Immature natural killer cell (primary cell): ENCODE measurements at places on chromosomes 16 and 17. TPM values are rescaled to one million over a fixed set of nuclear protein-coding genes. Genes with fewer than 3 reads are reported as not detected.

DNA sequence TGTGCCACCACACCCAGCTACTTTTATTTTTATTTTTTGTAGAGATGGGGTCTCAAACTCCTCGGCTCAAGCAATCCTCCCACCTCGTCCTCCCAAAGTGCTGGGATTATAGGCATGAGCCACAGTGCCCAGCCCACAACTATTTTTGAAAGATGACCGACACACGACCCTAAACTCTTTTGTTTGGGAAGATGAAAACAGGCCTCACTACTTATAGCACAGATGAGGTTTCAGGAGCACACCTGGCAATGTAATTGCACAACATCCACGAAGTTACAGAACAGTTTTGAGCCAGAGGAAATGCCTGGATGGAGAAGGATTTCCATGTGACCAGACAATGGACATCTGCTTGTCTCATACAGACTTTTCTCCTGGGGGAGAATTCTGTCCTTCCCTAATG is 43.4 kb upstream of the PRSS54 start:
- DNase-seq, result no peak
- H3K36me3 ChIP-seq, result no peaks in the 10 kb centered on the region
- H3K27me3 ChIP-seq, result peaks cover 2% of the 10 kb centered on the region
- no peak overlapping the region for H3K4me3 ChIP-seq

GRCh38 chr17:13265311-13265710 is 247.5 kb upstream of the ELAC2 start:
- no peak overlapping the region for H3K27ac ChIP-seq
- H3K4me1 ChIP-seq, result no peaks in the 10 kb centered on the region
- no peak for DNase-seq
- H3K36me3 ChIP-seq, result no peaks in the 10 kb centered on the region
- H3K4me3 ChIP-seq, result no peak overlapping the region

GRCh38 chr16:88806491-88807111 is 3.0 kb downstream of the CDT1 start:
- DNase-seq, result no peak
- no peak overlapping the region for H3K4me3 ChIP-seq
- no peaks in the 10 kb centered on the region for H3K36me3 ChIP-seq
- H3K27me3 ChIP-seq, result peaks cover 16% of the 10 kb centered on the region
- H3K4me1 ChIP-seq, result peaks cover 26% of the 10 kb centered on the region

- H3K27me3 ChIP-seq, result no peaks in the 10 kb centered on the region
- H3K4me1 ChIP-seq, result peaks cover 10% of the 10 kb centered on the region
- no peak for DNase-seq
- H3K4me3 ChIP-seq, result no peak overlapping the region
- peaks cover 8% of the 10 kb centered on the region for H3K36me3 ChIP-seq
Observed at GRCh38 chr17:64180089-64181073, 50.4 kb upstream of the ERN1 start.

- no peaks in the 10 kb centered on the region for H3K4me1 ChIP-seq
- peaks cover 4% of the 10 kb centered on the region for H3K27me3 ChIP-seq
- no peak for DNase-seq
- no peak overlapping the region for H3K4me3 ChIP-seq
- no peaks in the 10 kb centered on the region for H3K36me3 ChIP-seq
- H3K27ac ChIP-seq, result no peak overlapping the region
Observed at GRCh38 chr16:84897911-84898377, 78.2 kb downstream of the CRISPLD2 start.

- H3K36me3 ChIP-seq, result no peaks in the 10 kb centered on the region
- no peak overlapping the region for H3K4me3 ChIP-seq
- H3K27me3 ChIP-seq, result peaks cover 8% of the 10 kb centered on the region
- H3K27ac ChIP-seq, result no peak overlapping the region
- H3K4me1 ChIP-seq, result no peaks in the 10 kb centered on the region
Observed at GRCh38 chr17:79338604-79339003, 264.0 kb downstream of the ENGASE start.

- peaks cover 8% of the 10 kb centered on the region for H3K36me3 ChIP-seq
- H3K4me1 ChIP-seq, result peaks cover 2% of the 10 kb centered on the region
- DNase-seq, result no peak
- no peak overlapping the region for H3K27ac ChIP-seq
Observed at GRCh38 chr16:22424161-22424937, 49.9 kb upstream of the CDR2 start.

DNA sequence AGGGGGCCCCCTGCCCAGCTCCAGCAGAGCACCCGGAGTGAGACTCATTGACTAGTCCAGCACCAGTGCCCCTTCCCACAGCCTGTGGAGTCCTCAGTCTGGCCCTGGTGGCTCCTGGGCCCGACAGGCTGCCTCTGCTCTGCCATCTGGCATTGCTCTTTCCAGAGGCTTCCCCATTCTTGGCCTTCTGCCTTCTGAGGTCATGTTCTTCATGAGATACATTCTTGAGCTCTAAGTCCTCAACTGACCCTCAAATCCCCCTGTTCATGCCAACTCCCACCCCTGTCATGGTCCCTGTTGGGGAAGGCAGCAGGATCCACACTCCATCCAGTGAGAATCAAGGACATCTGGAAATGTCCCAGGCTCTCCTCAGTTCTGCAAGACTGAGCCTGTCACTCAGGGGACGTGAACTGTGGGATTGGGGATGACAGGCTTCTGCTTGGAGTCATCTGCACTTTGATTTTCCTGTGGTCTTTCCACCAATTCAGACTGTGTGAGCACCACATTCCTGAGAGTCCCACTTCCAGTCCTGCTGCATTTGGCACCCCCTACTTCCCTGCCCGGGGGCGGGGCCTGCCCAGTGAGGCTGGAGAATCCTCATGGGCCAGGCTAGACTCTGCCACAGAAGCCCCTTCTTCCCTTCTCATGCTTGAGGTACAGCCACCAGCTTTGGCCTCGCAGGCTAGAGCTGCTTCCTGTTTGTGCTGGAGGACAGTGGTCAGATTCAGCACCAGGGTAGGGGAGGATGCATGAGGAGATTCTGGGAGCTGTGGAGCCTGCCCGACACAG is 2.7 kb downstream of the TRPV2 start:
- peaks cover 12% of the 10 kb centered on the region for H3K36me3 ChIP-seq
- no peak for DNase-seq
- peaks cover 3% of the 10 kb centered on the region for H3K27me3 ChIP-seq
- H3K4me1 ChIP-seq, result peaks cover 61% of the 10 kb centered on the region
- H3K27ac ChIP-seq, result peak overlapping the region; percentile 89
- peak overlapping the region; percentile 66 for H3K4me3 ChIP-seq

The TLCD3B gene
- polyA plus RNA-seq, result not detected

DNA sequence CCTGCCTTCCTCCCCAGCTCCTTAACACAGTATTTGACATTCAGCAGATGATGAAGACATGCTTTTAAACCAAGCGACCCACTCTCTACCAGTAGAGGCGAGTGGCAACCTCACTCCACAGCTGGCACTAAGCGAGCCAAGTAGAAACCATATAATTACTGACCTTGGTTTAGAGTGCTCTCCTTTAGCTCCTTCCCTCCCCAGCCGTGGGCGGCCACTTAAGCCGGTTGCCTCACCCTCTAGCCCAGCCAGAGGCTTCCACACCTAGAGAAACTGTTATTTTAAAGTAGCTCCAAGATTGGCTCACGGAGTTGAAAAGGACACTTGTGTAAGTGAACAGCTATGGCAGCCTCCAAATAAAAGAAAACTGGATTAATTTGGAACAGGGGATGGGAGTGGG is 109.1 kb upstream of the CRHR1 start:
- no peak overlapping the region for H3K27ac ChIP-seq
- DNase-seq, result no peak
- H3K4me1 ChIP-seq, result no peaks in the 10 kb centered on the region

GRCh38 chr16:22671301-22672076 is 142.5 kb upstream of the HS3ST2 start:
- no peaks in the 10 kb centered on the region for H3K36me3 ChIP-seq
- H3K4me3 ChIP-seq, result no peak overlapping the region
- DNase-seq, result no peak

The CACNA1G gene
- not detected for polyA plus RNA-seq

- no peaks in the 10 kb centered on the region for H3K27me3 ChIP-seq
- no peaks in the 10 kb centered on the region for H3K36me3 ChIP-seq
- H3K27ac ChIP-seq, result no peak overlapping the region
- no peaks in the 10 kb centered on the region for H3K4me1 ChIP-seq
- DNase-seq, result no peak
- no peak overlapping the region for H3K4me3 ChIP-seq
Observed at GRCh38 chr16:49628148-49628547, 227.8 kb downstream of the ZNF423 start.

The MT1M gene
- not detected for polyA plus RNA-seq

DNA sequence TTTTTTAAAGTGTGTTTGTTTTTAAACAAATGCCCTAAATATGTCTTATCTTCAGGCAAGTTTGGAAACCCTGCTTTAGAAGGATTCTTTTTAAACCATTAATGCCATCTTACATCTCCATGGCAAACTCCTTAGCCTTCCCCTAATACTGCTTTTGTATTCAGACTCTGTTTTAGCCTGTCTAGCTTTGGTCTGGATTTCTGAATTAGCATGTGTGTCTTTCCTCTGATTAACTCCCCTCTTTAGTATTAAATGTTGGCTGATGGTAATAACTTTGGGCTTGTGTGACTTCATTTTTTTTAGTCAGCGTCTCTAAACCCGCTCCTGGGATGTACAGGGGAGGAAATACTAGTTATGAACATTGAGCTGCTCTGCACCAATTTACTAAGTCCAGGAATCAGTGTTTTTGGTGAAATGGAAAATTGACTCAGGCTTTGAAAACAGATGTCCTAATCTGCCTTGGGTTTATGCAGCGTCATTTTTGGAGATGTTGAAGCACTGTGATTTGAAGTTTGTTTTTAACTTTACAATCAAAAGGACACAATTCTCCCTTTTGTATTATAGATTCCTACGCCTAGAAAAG is 22.2 kb downstream of the WIPF2 start:
- DNase-seq, result no peak
- H3K27me3 ChIP-seq, result no peaks in the 10 kb centered on the region
- H3K27ac ChIP-seq, result no peak overlapping the region
- H3K4me3 ChIP-seq, result no peak overlapping the region
- H3K4me1 ChIP-seq, result peaks cover 52% of the 10 kb centered on the region
